NCI-H510A treated with DMSO at 0.1 percent for 48 hours (cell line): ENCODE measurements at places on chromosomes 1 and 21.

- no peak for DNase-seq
Measured at GRCh38 chr1:78068681-78069283, 23.0 kb downstream of the GIPC2 start.

- DNase-seq, result peak; percentile 97
Measured at GRCh38 chr21:42120101-42120902, 49.2 kb downstream of the UMODL1 start.

GRCh38 chr1:27405074-27405473, 12.7 kb downstream of the GPR3 start:
- DNase-seq, result no peak

- no peak for DNase-seq
Measured at GRCh38 chr1:219058891-219059820, 114.5 kb upstream of the LYPLAL1 start.

- no peak for DNase-seq
Measured at GRCh38 chr1:22289307-22289995, 146.6 kb upstream of the WNT4 start.

DNA sequence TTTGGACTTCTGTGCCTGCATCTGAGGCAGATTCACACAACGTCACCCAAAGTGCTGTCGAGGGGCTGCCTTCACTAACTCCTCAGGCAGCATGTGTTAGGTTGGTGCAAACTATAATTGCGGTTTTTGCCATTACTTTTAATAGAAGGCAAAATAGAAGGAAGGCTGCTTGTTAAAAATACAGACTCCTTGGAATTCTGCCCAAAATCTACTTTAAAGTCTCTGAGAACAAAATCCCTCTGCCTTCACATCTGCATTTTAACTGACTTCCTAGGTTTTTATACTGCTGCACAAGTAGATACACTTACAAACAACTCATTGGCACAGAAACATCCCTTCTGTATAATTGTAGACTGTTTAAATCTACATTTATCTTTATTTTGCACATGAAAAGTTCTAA, 41.3 kb upstream of the SLC19A2 start:
- no peak for DNase-seq
